SK-N-SH treated with all-trans-retinoic acid at 6 μM for 48 hours (cell line): ENCODE measurements at places on chromosomes 7 and 10.

- ATAC-seq = no peak
Observed at GRCh38 chr10:59934701-59935100, 28.3 kb upstream of the CCDC6 start.

GRCh38 chr7:102117743-102118142, 168.9 kb upstream of the SH2B2 start:
- peak; percentile 93 for ATAC-seq

DNA sequence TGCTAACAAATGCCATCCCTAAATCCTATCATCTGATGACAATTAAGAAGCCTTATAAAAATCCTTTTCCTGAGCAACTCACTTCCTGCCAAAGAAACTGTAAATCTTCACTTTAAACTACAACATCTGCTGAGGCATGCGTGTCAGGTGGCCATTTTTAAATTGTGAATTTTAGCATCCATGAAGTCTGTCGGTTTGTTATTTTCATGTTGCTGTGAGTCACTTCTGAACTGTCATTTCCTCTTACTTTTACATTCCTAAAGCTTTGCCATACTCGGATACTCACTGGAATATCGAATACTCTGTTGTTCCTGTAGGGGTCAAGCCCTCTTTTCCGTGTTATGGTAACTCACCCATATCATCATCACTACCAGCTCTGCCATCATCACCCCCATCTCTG, 34.3 kb upstream of the TMEM26 start:
- peak; percentile 50 for ATAC-seq

DNA sequence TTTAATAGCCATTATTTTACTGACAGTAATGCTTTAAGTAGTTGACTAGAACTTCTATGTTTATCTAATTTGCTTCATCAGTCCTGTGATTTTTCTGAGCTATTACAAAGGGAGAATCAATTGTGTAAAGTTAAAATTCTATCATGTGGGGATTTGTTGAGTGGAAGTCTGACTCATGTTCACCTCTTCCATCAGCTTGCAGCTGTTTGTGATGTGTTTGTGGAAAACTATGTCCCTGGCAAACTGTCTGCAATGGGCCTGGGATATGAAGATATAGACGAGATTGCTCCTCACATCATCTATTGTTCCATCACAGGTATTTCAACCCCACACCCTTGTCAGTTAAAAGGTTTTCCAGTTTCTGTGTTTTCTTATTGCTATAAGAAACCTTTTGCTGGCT, 59.9 kb downstream of the SUGCT start:
- peak; percentile 26; the same call in 2 of the 3 replicates for ATAC-seq

- no peak for ATAC-seq
Observed at GRCh38 chr10:107072028-107072427, 92.5 kb downstream of the SORCS1 start.

- no peak for ATAC-seq
Observed at GRCh38 chr7:116691664-116692063, 19.7 kb downstream of the MET start.

- peak; percentile 65 for ATAC-seq
Observed at GRCh38 chr10:109895095-109895818, 28.1 kb downstream of the XPNPEP1 start.
